C1 segment of cervical spinal cord (tissue), 14 donors: ENCODE measurements at places on chromosomes 12 and 14.

GRCh38 chr12:75923964-75924666 lies 107.5 kb downstream of the PHLDA1 start:
- DNase-seq: no peak

DNA sequence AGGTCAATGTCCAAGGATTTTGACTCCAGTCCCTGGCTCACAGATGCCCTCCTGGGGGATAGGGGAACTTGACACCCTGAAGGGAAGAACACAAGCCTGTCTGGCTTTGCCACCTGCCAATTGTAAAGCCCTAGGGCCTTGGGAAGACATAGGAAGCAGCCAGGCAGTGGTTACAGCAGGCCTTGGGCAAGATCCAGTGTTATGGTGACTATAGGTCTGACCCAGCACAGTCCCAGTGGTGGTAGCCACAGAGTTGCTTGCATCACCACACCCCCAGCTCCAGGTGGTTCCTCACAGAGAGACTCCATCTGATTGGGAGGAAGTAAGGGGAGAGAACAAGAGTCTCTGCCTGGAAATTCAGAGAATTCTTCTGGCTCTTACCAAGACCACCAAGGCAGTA lies 24.2 kb downstream of the OR6C68 start:
- no peak for DNase-seq

- DNase-seq: no peak
Measured at GRCh38 chr12:95553197-95553943, 2.1 kb upstream of the USP44 start.

- no peak for DNase-seq
Measured at GRCh38 chr12:132161796-132162507, 17.7 kb downstream of the NOC4L start.

GRCh38 chr12:3315201-3315661 lies 175.8 kb upstream of the PRMT8 start:
- no peak for DNase-seq
